Glutamatergic neuron (in vitro differentiated cells): ENCODE measurements at places on chromosomes 5 and 9.

- H3K36me3 ChIP-seq: no peaks in the 10 kb centered on the region
- no peak for DNase-seq
- H3K4me3 ChIP-seq: no peak overlapping the region
- peaks cover 14% of the 10 kb centered on the region for H3K4me1 ChIP-seq
- H3K27ac ChIP-seq: no peak overlapping the region
- H3K27me3 ChIP-seq: no peaks in the 10 kb centered on the region
These were observed 31.7 kb upstream of the GAS1 start for GRCh38 chr9:86978922-86979474.

DNA sequence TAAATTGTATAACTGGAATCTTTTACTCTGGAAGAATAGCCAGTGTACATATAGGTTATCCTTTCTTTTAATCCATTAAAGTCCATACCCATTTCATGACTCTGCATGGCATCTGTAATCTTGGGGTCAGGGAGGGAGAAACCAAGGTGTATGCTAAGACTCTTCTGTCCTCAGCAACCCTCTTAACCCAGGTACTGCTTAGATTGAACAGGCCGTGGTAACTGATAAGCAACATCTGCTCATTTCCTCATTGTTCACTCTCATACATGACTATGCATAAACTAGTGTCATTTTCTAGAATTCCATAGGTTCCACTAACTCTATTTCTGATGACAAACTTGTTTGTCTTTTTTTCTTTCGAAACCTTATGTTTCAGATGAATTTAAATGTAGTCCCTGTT is 69.3 kb upstream of the IFNE start:
- H3K4me3 ChIP-seq: no peak overlapping the region
- H3K27ac ChIP-seq: no peak overlapping the region
- no peaks in the 10 kb centered on the region for H3K27me3 ChIP-seq
- no peaks in the 10 kb centered on the region for H3K4me1 ChIP-seq

DNA sequence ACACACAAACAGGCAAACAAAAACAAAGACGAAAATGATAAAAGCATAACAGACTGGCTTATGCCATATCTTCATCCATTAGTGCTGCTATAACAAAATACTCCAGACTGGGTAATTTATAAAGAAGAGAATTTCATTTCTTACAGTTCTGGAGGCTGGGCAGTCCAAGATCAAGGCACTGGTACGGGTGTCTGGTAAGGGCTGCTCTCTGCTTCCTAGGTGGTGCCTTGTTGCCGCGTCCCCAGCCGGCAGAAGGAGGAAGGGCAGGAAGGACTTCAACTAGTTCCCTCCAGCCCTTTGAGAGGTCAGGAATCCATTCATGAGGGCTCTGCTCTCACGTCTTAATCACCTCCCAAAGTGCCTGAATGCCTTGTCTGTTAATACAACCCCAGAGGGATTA is 122.6 kb downstream of the BOD1 start:
- H3K36me3 ChIP-seq: no peaks in the 10 kb centered on the region
- H3K27me3 ChIP-seq: peaks cover 2% of the 10 kb centered on the region
- no peak for DNase-seq
- H3K4me3 ChIP-seq: no peak overlapping the region
- peaks cover 12% of the 10 kb centered on the region for H3K4me1 ChIP-seq

DNA sequence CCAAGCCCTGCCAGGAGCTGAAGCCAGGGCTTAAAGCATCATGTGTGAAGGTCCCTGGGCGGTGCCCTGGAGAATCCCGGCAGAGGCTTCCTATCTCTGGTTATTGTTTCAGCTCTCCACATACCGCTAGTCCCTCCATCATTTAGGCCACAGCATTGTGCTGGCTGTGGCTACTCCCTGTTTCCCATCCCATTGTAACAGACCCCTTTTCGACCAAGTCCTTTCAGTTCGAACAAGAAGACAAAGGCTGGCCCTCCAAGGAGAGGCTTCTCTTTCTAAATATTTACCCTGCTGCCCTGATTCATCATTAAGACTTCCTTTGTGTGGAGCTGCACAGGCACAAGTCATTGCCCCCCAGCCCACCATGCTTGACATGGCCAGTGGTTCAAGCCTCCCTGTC is 41.6 kb downstream of the NEUROG1 start:
- H3K36me3 ChIP-seq: no peaks in the 10 kb centered on the region
- no peak overlapping the region for H3K4me3 ChIP-seq
- DNase-seq: no peak
- peaks cover 37% of the 10 kb centered on the region for H3K4me1 ChIP-seq

DNA sequence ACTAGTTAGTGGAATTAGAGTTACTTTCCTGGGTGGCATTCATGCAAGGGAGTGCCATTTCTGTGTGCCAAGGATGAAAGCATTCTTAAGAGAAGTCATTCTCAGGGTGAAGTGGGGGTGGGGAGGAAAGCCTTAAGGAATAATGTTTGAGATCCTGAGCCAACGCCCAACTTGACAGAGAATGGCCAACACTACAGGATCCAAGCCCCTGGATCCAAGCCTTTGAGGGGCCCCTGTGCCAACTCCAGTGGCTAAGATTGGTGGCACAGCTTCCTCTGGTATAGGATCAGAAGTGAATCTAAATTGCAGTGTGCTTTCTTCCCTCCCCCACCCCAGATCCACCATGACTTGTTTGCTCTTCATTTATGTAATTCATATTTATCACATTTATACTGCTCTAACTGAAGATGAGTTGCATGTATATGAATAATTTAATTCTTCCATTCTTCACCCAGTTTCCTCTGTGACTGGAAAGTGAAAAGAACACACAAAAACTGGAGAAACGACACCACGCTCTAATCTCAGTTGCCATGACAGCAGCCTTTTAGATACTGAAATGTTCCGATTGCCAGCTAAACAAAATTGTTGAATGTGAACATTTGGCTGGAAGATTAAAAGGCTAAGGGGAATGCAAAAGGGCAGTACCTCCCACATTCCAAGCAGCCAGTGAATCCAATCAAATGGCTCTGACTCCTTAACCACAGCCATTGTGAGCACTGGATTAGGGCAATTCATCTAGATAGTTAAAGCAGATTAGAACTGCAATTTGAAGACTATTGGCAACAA is 4.5 kb downstream of the ZNF608 start:
- peaks cover 38% of the 10 kb centered on the region for H3K4me1 ChIP-seq
- no peak overlapping the region for H3K27ac ChIP-seq
- H3K36me3 ChIP-seq: no peaks in the 10 kb centered on the region
- no peak overlapping the region for H3K4me3 ChIP-seq

- H3K27ac ChIP-seq: no peak overlapping the region
- no peaks in the 10 kb centered on the region for H3K36me3 ChIP-seq
- H3K4me1 ChIP-seq: no peaks in the 10 kb centered on the region
- no peak for DNase-seq
- no peaks in the 10 kb centered on the region for H3K27me3 ChIP-seq
These were observed 111.8 kb upstream of the FAM174A start for GRCh38 chr5:100423330-100423729.

DNA sequence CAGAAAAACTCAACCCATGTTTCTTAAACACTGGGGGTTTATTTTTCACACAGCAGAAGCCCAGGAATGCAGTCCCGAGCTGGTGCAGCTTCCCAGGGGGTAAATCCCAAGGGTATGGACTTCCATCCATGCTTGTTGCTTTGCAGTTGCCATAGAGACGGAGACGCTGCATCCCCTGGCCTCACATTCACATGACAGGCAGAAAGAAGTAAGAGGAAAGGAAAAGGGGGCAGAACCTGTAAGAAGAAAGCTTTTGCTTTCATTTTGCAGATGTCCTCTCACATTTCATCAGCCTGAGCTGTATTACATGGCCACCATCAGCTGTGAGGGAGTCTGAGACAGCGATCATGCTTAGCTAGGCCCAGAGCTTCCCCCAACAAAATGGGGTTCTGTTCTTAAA is 321.0 kb downstream of the AGTPBP1 start:
- H3K27me3 ChIP-seq: no peaks in the 10 kb centered on the region
- H3K4me1 ChIP-seq: peaks cover 5% of the 10 kb centered on the region

DNA sequence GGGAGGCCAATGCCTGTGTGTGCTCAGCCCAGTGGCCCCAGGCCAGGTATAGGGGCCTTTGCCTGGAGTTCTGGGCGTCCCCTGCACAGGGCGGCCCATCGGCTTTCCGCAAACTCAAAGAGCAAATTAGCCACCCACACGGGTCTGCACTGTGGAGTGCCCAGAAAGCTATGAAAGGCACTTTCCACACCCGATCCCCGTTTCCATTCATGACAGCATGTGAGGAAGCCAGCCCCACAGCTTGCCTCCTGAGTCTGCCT is 5.2 kb downstream of the DBH start:
- H3K4me3 ChIP-seq: no peak overlapping the region
- H3K4me1 ChIP-seq: peaks cover 24% of the 10 kb centered on the region
- no peaks in the 10 kb centered on the region for H3K36me3 ChIP-seq
- H3K27me3 ChIP-seq: peaks cover 17% of the 10 kb centered on the region
- DNase-seq: no peak

DNA sequence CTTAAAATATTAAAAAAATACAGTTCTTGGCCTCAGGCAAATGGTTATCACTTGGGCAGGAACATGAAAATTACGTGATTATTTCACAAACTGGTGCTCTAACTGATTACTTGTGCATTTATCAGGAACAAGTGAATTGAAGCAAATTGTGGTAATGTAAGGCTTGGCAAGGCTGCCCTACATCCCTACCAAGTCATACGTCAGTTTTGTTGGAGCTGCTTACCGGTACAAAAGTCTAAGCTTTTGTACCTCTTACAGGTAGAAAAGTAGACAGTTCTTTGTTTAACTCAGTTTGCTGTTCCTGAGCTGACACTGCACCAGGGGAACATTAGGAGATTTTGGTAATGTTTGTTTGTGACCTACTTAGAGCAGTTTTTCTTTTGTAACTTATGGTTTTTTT is 2.2 kb downstream of the G3BP1 start:
- peak overlapping the region; percentile 53 for H3K27ac ChIP-seq
- no peaks in the 10 kb centered on the region for H3K36me3 ChIP-seq
- peaks cover 38% of the 10 kb centered on the region for H3K4me1 ChIP-seq
- H3K4me3 ChIP-seq: peak overlapping the region; percentile 85
- no peaks in the 10 kb centered on the region for H3K27me3 ChIP-seq

GRCh38 chr5:109688630-109688969 is 1.1 kb upstream of the MAN2A1 start:
- no peak for DNase-seq
- H3K4me1 ChIP-seq: peaks cover 22% of the 10 kb centered on the region
- peak overlapping the region; percentile 99 for H3K27ac ChIP-seq
- peak overlapping the region; percentile 90 for H3K4me3 ChIP-seq

DNA sequence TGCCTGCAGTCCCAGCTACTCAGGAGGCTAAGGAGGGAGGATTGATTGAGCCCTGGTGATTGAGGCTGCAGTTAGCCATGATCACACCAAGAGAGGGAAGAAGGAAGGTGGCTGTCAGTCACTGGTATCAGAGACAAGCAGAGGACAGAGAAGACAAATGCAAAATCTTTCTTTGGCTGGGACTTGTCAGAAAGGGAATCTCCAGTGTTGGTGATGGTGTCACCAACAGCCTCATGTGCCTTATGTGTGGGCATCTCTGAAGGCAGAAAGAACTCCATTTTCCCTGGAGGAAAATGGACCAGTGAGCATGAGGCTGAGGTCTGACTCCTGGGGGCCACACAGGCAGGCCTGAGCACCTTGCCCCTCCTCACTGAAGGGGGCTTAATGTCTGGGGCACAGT is 12.1 kb upstream of the RNF183 start:
- H3K27ac ChIP-seq: no peak overlapping the region
- H3K36me3 ChIP-seq: no peaks in the 10 kb centered on the region
- peaks cover 5% of the 10 kb centered on the region for H3K4me1 ChIP-seq
- DNase-seq: no peak
- H3K27me3 ChIP-seq: peaks cover 2% of the 10 kb centered on the region
- no peak overlapping the region for H3K4me3 ChIP-seq

DNA sequence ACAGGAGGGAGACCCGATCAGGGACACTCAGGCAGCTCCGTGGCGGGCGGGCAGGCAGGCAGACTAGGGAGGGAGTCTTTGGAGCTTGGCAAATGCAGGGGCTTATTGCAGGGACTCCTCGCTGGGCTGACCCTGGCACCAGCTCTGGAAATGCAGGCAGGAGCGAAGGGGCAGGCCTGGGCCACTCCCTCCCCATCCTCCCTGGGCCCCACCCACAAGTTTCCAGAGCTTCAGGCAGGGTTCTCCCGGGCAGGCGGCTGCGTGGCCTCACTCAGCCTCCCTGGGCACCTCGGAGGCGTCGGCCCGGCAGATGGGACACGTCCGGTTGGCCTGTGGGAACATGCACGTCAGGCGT is 8.5 kb downstream of the RNF44 start:
- peaks cover 2% of the 10 kb centered on the region for H3K27me3 ChIP-seq
- H3K36me3 ChIP-seq: no peaks in the 10 kb centered on the region
- H3K4me3 ChIP-seq: peak overlapping the region; percentile 38
- H3K27ac ChIP-seq: peak overlapping the region; percentile 52

GRCh38 chr5:14594378-14595074 is 12.9 kb downstream of the OTULINL start:
- no peak overlapping the region for H3K27ac ChIP-seq
- DNase-seq: no peak
- H3K4me3 ChIP-seq: no peak overlapping the region
- no peaks in the 10 kb centered on the region for H3K36me3 ChIP-seq
- peaks cover 6% of the 10 kb centered on the region for H3K4me1 ChIP-seq
- H3K27me3 ChIP-seq: peaks cover 2% of the 10 kb centered on the region

DNA sequence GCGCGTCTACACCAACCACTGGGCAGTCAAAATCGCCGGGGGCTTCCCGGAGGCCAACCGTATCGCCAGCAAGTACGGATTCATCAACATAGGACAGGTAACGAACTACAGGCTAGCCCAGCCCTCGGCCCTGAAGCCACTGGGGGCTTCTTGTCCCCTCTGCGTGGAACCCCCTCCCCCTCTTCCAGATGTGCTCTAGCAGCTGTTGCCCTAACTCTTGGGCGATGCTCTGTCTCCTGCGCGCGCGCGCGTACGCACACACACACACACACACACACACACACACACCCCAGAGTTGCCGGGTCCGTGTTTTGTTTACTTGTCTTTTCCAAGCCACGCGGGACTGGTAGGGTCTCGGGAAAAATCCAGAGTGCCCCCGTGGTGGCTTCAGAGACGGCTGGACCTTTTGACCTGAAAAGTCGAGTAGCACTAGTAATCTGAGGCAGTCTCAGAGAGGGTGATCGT is 836 bp downstream of the PCSK5 start:
- DNase-seq: peak; percentile 24
- peaks cover 49% of the 10 kb centered on the region for H3K4me1 ChIP-seq
- H3K36me3 ChIP-seq: no peaks in the 10 kb centered on the region
- H3K27me3 ChIP-seq: peaks cover 9% of the 10 kb centered on the region

- no peak overlapping the region for H3K4me3 ChIP-seq
- DNase-seq: no peak
- H3K27ac ChIP-seq: no peak overlapping the region
- H3K27me3 ChIP-seq: no peaks in the 10 kb centered on the region
These were observed 44.4 kb downstream of the DIRAS2 start for GRCh38 chr9:90598191-90598590.
